MCF 10A (cell line): ENCODE measurements at places on chromosomes 1 and 21. TPM values are rescaled to one million over a fixed set of nuclear protein-coding genes. Genes with fewer than 3 reads are reported as not detected.

NECTIN4 gene
- 7.0 and 11.2 TPM in 2 replicates for total RNA-seq

SAMD11 gene
- not detected in 2 replicates for total RNA-seq

PER3 gene
- total RNA-seq = 0.84 and 1.9 TPM in 2 replicates

DCST1 gene
- total RNA-seq = 0.21 and 0.42 TPM in 2 replicates

CYYR1 gene
- total RNA-seq = not detected in 2 replicates

KRTAP12-2 gene
- not detected in 2 replicates for total RNA-seq

OR2L13 gene
- not detected in 2 replicates for total RNA-seq

SYDE2 gene
- total RNA-seq = 4.3 and 5.9 TPM in 2 replicates
